Hematopoietic multipotent progenitor cell treated with erythropoietin and hydrocortisone succinate and interleukin-3 and kit ligand, for 15 days (in vitro differentiated cells): ENCODE measurements at places on chromosomes 16 and 17.

DNA sequence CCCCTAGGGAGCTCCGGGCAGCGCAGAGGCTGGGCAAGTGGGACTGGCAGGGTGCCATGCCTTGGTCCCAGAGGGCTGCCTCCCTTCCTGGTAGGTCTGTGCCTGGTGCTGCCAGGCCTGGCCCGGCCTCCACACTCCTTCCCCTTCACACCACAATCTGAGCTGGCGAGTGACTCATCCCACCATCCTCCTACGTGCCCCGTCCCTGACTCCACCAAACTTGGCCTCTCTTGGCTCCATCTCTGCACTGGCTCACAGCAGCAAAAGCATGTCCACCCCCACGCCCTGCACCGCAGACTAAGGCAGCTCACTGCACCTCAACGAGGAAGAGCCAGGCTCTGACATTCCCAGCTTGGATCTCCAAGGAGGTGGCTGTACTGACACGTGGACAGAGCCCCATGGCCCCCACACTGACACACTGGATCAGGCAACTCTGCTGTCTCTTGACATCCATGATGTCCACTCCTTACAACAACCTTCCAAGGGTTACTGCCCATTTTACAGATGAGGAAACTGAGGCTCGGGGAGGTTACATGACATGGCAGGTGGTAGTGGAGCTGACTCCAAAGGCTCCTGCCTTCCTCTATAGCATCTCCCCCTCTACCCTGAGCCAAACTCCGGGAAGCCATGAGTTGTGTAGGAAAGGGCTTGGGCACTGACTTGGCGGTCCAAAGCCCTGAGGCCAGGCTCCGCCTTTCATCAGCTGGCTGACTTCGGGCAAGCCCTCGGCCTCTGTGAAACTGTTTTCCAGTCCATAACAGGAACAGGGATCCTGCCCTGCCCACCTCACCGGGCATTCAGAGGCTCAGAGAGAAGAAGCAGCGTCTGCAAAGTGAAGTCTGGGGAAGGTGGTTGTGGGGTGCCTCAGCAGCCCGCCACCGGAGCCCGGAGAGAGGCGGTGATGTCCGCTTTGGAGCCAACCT lies 20.1 kb upstream of the KRT19 start:
- DNase-seq, result no peak

- DNase-seq, result no peak
Measured at GRCh38 chr16:83689385-83689831, 118.4 kb upstream of the HSBP1 start.

DNA sequence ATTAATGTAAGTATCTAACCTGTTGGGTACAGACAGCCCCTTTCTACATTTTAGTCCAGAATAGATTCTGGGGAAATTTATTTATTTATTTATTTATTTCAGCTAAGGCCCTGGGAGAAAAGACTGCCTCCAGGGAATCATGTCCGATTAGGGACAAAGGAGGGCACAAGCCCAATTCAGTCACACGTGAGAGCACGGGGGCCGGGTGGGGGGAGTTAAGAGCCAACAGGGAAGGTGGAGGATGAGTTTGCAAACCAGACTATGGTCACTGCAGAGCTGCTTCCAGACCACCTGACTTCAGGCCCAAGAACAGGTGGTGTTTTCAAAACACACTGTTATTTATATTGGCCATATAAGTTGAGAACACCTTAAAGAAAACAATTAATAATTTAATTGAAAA lies 1.6 kb upstream of the ZFHX3 start:
- DNase-seq, result no peak

- no peak for DNase-seq
Measured at GRCh38 chr17:81365601-81366585, 29.4 kb upstream of the BAHCC1 start.

DNA sequence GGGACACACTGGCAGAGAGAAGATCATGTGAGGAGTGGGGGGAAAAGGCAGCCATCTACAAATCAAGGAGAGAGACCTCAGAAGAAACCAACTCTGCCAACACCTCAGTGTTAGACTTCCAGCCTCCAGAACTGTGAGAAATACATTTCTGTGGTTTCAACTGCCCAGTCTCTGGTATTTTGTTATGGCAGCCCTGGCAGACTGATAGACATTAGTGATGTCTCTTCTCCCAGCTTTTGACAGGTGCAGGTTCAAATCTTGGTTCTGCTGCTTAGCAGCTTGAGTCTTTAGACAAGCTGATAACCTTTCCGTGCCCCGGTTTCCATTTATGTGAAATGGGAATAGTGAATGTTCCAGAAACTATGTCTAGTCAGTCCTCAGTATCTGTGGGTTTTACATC lies 199.5 kb downstream of the SNX29 start:
- DNase-seq, result no peak

- DNase-seq, result peak; percentile 83
Measured at GRCh38 chr17:50361561-50362480, 11.2 kb downstream of the MRPL27 start.

DNA sequence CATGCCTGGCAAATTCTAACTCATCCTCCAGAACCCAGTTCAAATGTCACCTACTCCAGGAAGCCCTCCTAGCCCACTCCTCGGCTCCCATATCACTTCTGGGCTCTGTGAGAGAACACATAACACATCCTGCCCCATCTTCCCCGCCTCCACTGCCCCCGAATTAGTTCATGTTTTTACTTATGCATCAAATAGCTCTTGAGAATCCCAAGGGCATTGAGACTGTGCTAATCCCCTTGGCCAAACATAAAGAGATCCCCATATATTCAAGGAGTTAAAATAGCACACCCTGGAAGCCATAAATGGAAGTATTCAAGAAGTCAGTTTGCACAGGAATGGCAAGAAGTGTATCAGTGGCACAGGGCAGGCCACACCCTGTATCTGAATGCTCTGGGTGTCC lies 2.0 kb upstream of the CREBBP start:
- no peak for DNase-seq

DNA sequence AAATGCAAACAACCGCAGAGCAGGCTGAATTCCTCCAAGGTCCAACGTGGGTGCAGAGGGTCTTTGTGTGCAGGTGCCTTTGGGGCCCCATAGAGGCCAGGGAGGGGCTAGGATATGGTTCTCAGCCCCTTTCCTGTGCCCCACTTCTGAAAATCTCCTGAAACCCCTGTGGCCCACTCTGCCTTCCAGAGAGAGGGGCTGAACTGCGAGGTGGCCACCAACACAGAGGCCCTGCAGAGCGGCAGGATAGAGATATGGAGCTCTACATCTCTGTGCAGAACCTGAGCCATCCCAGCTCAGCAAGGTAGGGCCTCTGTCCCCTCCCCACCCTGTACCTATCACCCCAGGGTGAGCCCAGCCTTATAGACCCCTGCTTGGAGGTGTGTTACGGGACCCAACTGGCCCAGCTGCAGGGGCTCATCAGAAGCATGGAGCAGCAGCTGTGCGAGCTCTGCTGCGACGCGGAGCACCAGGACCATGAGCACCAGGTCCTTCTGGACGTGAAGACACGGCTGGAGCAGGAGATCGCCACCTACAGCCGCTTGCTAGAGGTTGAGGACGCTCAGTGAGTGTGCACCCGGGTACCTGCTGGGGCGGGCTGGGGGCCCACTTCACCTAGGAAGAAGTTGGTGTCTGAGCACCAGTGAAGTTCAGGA lies 5.5 kb downstream of the USP6 start:
- no peak for DNase-seq

GRCh38 chr17:50866950-50867362 lies 802 bp upstream of the TOB1 start:
- DNase-seq, result no peak

DNA sequence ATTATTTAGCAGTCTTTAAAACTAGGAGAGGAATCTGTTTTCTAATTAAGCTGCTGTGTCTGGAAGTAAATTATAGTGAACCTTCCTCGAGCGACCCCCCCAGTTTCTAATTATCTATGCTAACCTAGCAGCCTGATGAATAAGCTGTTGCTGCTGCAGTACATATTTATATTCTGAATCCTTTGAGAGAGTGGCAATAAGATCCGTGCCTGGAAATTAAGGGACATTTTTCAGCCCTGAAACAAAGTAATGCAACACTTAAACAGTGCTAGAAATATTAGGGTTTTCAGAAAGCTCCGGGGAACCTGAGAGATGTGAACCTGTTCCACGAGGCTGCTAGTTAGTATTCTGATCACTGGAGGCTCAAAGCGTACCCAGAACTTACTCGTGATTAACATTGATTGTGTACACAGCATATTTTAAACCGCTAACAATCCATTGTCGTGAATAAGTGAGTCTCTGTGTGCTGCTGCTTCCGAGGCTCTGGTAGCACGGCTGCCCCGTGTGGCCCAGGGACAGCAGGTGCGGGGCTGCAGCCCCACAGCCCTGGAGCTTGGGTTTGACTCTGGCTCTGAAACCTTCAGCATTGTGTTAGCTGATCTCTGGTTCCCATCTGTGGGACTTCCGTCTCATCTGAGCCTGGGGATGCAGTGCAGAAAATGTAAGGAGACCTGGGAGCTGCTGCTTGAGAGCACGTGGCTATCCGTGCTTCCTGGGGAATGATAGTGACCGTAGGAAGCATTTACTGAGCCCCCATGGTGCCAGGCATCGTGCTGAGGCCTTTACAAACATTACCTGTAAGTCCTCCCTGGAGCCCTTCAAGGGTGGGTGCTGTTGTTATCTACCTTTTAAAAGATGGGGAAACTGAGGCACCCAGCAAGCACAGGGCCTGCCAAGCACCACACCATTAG lies 190.9 kb upstream of the CHMP6 start:
- no peak for DNase-seq

DNA sequence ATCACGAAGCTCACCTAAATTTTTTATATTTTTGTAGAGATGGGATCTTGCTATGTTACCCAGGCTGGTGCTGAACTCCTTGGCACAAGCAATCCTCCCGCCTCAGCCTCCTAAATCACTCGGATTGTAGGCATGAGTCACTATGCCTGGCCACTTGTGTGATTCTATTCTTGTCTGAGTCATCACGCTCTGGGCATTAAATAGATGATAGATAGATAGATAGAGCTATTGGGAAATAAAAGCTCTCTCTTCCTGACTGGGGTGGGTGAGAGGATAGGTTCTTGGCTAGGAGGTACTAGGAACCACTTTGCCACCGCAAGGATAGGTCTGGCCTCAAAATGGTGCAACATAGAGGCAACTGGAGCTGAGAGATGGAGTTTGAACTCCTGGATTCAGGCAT lies 21.4 kb upstream of the CACNG3 start:
- DNase-seq, result no peak

GRCh38 chr17:48755356-48755755 lies 26.8 kb upstream of the HOXB13 start:
- DNase-seq, result no peak

DNA sequence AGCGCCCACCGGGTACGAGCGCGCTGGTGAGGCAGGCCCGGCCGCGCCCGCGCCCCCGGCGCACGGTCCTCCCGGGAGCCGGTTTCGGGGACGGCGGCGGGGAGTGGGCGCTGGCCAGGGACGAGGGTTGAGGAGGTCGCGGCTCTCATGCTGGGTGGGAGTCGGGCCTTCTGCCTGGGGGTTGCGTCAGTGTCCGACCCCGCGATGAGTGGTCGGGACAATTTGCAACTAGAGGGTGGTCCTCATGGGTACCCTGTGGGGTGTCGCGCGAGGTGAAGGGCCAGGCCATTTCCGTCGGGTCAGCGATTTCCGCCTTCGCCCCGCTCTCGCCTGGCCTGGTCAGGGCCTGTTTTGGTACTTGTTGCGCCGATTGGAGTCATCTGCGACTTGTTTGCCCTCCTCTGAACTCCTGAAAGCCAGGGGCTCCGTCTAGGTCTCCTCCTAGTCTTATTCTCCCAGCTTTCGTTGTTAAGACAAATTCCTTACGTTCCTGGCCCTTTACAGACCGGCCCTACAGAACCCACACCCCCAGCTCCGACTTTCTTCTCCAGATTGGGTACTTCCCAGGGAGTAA lies 14.9 kb downstream of the NAA60 start:
- DNase-seq, result peak; percentile 9

DNA sequence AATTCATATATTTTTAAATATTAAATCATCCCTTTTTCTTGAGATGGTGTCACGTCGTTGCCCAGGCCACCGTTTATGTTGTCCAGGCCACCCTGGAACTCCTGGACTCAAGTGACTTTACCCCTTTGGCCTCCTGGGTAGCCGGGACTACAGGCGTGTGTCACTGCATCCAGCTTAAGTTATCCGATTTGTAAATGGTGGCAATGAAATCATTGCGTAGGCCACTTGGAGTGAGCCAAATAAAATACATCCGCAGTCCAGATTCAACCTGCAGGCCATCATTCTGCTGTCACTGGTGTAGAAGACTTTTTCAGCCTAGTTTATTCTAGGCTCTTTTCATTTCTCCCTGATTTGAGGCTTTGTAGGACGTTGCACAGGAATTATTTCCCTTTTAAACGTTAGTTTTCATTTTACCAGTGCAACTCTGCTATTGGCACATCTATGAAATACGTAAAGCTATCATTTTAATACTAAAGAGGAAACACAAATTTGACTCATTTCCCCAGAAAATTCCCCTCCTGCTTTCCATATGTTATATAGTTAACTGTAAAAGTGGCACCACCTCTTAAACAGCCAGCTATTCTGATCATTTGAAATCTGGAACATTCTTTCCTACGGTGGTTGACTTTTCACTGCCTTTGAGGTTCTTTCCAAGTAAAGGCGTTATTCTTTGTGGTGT lies 449.8 kb downstream of the MAF start:
- no peak for DNase-seq

GRCh38 chr17:68560966-68561720 lies 40.0 kb downstream of the FAM20A start:
- no peak for DNase-seq

DNA sequence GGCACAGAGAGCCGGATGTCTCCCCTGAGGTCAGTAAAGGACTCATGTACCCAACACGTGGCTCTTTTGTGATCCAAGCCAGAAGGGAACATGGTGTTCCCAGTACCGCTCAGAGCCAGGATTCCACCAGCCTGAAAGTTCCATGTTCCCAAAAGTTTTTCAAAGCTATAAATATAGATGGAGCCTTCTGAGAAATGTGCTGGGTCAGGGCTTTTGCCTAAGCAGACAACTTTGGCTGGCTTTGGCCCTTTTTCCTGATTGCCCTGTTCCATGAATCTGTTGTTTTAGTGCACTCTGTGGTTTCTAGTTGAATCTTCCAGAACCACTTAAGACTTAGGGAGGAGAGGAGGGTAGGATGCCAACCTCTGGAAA lies 128.5 kb upstream of the HS3ST2 start:
- DNase-seq, result no peak

DNA sequence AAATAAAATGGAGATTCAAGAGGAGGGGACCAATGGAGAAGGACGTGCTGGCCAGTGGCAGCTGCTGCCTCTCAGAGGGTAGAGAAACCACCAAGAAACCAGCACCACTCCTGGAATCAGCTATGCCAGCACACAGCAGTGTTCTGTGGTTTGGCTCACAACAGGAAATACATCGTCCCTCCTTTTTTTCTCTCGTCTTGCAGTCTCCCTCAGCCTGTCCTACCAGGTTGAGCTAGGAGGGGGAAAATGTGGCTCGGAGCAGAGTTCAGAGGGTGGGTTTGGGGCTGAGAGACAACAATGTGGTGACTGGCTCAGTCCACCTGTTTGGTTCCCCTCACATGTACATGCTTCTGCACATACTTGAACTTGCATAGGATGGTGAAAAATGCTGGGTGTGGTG lies 19.9 kb upstream of the SLC16A5 start:
- DNase-seq, result no peak
